ENCODE measurements at places on chromosomes 13 and 19. TPM values are rescaled to one million over a fixed set of nuclear protein-coding genes. Genes with fewer than 3 reads are reported as not detected.

- H3K27ac ChIP-seq: no peak overlapping the region
- H3K27me3 ChIP-seq: no peaks in the 10 kb centered on the region
- DNase-seq: no peak
- peaks cover 11% of the 10 kb centered on the region for H3K4me1 ChIP-seq
Measured at GRCh38 chr13:44355621-44356020, 18.0 kb upstream of the SERP2 start.

- H3K27me3 ChIP-seq: no peaks in the 10 kb centered on the region
- no peak overlapping the region for H3K27ac ChIP-seq
- H3K4me3 ChIP-seq: no peak overlapping the region
- H3K36me3 ChIP-seq: no peaks in the 10 kb centered on the region
- no peak for DNase-seq
- no peaks in the 10 kb centered on the region for H3K4me1 ChIP-seq
Measured at GRCh38 chr13:50783717-50784290, 59.7 kb downstream of the DLEU7 start.

DNA sequence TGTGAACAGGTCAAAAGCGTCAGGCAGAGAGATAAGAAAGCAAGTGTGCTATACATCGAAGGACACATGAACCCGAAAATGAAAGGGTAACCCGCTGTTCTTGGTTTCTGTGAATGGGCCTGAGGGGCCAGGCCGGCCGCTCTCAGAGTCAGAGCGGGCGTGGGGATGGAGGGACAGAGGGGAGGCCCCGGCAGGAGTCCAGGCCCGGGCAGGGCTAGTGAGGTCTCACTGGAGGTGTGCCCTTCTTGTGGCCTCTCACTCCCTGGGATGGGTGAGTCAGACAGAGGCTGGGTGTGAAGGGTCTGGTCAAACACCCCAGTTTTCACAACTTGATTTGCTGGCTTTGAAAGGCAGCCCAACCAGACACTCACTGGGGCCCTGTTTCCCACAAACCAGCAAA is 17.4 kb upstream of the NDUFS7 start:
- H3K27ac ChIP-seq: no peak overlapping the region
- H3K27me3 ChIP-seq: no peaks in the 10 kb centered on the region
- H3K4me3 ChIP-seq: no peak overlapping the region
- DNase-seq: no peak
- H3K36me3 ChIP-seq: peaks cover 87% of the 10 kb centered on the region

DNA sequence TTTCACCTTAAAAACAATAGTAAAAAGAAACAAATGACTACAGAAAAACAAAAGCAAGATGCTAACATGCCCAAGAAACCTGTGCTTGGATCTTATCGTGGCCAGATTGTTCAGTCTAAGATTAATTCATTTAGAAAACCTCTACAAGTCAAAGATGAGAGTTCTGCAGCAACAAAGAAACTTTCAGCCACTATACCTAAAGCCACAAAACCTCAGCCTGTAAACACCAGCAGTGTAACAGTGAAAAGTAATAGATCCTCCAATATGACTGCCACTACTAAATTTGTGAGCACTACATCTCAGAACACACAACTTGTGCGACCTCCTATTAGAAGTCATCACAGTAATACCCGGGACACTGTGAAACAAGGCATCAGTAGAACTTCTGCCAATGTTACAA is 6.0 kb downstream of the CKAP2 start:
- H3K27me3 ChIP-seq: no peaks in the 10 kb centered on the region
- DNase-seq: no peak
- H3K4me1 ChIP-seq: no peaks in the 10 kb centered on the region
- no peak overlapping the region for H3K27ac ChIP-seq

DNA sequence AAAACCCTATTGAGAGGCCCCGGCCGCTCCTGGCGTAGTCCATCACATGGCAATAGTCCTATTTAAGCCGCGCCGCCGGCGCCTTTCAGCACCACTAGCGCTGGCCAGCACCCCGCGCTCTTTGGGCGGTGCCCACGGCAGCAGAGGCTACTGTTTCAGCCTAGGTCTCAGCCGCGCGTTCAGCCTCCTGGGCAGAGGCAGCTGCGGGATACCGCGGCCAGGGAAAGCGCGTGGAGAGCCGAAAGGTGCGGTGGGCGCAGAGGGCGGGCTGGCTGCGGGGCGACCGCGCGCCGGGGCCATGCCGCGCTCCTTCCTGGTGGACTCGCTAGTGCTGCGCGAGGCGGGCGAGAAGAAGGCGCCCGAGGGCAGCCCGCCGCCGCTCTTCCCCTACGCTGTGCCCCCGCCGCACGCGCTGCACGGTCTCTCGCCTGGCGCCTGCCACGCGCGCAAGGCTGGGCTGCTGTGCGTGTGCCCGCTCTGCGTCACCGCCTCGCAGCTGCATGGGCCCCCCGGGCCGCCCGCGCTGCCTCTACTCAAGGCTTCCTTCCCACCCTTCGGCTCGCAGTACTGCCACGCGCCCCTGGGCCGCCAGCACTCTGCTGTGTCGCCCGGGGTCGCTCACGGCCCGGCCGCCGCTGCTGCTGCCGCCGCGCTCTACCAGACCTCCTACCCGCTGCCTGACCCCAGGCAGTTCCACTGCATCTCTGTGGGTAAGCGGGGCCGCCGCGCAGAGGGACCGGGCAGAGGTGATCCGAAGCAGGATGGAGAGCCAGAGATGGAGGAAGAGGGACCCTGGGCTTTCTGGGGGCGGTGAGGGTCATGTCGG is at the start of gene GSX1:
Gene GSX1, plus strand, starts transcription at position 91 of the 826 bp plus-strand sequence. Its CDS starts 208 bp downstream, at position 299.
- no peak for DNase-seq
- H3K4me3 ChIP-seq: peak within 1 kb of the TSS; percentile 34
- H3K27ac ChIP-seq: no peak within 1 kb of the TSS
- H3K27me3 ChIP-seq: peaks cover 71% of the 10 kb centered on the region
- peaks cover 46% of the 10 kb centered on the region for H3K4me1 ChIP-seq
- H3K36me3 ChIP-seq: no peaks in the 10 kb centered on the region

The KEAP1 gene
- 67.8 TPM for total RNA-seq

The NKPD1 gene
- not detected for total RNA-seq

The ZNF580 gene
- total RNA-seq: 24.0 TPM

All from sigmoid colon (tissue), 7 donors.